AG09309 (cell line): ENCODE measurements at places on chromosomes 7 and 10.

- no peak for DNase-seq
Measured at GRCh38 chr7:39950473-39951225, 593 bp downstream of the CDK13 start.

GRCh38 chr10:113720386-113720785, 31.1 kb upstream of the PLEKHS1 start:
- DNase-seq = no peak

- DNase-seq = no peak
Measured at GRCh38 chr7:2803342-2803692, 40.8 kb downstream of the GNA12 start.

DNA sequence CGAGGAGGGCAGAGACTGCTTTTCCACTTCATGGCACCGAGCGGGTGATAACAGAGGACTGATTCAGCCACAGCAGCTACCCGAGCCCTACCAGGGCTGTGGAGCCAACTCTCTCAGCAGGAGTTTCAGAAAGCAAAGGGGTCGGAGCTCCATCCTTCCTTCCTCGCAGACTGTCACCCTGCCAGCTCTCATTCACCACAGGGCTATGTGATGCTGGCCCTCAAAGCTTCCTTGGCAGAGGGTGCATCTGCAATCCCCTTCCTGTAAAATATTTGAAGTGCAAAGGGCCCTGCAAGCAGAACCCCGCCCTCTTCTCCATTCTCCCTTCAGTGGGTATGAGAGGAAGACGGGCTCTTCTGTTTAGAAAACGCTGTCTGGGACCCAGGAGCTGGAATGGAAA, 105.3 kb upstream of the LYZL2 start:
- DNase-seq = no peak

DNA sequence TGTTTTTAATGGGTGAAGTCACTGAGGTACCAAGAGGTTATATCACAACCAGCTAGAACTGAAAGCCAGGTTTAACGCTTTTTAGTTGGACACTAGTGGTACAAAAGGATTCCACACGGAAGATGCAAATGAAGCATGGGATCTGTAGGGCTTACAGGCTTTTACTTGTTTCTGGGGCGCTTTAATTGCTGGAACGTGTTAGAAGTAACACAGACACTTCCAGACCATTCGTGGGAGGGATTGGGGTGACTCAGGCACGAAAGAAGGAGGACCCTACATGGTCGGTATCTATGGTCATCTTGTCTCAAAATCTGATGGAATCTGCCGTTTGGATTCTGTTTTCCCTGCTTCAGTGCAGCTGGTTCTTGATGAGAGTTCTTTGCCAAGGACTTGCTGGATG, 1.0 kb downstream of the YKT6 start:
- DNase-seq = no peak

GRCh38 chr7:51182636-51183166, 133.9 kb downstream of the COBL start:
- no peak for DNase-seq

DNA sequence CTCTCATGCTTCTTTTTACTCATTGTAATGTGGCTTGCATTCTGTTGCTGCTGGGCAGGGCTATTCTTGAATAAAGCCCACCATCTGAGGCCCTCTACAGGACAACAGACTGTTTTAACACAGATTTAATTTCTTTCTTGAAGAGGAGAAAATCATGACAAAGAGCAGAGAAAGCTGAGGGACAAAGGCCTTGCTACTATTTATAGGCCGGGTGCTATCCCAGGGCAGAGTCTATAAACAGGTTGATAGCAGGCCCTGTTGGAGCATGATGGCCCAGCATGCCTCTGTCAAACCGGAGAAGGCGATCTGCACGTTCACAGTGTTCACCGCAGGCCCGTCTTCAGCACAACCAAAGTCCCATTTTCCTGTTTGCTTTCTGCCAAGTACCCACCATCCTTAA, 3.0 kb downstream of the VIPR2 start:
- DNase-seq = no peak

- DNase-seq = no peak
Measured at GRCh38 chr10:132913559-132914115, 28.7 kb downstream of the CFAP46 start.

- no peak for DNase-seq
Measured at GRCh38 chr7:66206119-66206933, 1.2 kb downstream of the TPST1 start.

DNA sequence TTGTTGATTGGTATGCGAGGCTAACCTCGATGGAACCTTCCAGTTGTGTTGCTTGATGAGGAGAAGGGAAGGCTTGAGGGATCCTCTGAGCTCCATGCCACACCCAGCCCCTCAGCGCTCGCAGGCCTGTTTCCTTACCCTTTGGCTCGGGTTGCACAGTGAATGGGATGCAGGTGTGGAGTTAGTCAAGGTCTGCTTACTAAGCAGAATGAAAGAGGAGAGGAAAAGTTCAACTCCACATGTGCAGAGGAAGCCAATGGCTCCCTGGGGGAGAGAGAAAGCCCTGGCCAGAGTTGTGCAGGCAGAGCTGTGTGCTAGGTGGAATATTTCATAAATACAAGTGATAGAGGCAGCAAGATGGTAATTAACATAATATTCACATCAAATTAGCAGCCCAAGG, 85.5 kb downstream of the JCAD start:
- DNase-seq = no peak

- no peak for DNase-seq
Measured at GRCh38 chr7:45174966-45175765, 17.6 kb downstream of the RAMP3 start.

DNA sequence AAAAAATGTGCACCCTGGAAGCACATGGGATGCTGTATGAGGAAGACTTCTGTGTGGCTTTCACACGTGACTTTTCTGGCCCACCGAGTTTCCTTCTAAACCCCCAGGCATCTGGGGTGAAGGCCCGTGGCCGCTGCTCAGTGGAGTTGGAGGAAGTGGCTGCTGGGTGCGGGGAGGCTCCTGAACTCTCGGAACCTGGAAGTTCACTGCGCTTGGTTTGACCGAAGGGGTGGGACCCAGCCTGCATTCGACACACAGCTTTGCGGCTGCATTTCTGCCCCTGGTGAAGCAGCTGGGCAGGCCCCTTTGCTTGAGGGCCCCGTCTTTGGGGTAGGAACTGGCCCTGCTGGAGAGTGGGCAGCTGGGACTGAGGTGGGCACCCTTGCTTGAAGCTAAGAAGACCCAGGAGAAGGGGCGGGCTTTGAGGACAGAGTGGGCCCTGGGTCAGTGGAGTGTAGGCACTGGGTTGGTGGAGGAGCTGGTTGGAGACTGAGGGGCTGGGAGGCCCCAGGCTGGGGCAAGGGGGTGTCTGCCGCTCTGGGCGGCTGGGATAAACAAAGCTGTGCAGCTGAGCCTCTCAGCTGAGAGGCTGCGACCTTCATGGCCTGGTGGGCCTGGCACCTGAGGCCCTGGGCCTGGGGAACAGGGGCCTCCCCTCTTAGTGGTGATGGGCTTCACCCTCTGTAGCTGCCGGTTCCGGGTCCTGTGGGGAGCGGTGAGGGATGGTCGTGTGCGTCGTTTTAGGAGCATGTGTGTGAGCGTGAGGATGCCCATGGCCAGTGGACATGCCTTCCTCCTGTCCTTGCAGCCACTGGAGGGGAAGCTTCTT, 78.0 kb downstream of the INPP5A start:
- no peak for DNase-seq

GRCh38 chr7:46600340-46600739, 679.3 kb upstream of the IGFBP3 start:
- peak; percentile 77 for DNase-seq

- DNase-seq = no peak
Measured at GRCh38 chr10:97685395-97685958, 1.6 kb downstream of the AVPI1 start.

- DNase-seq = no peak
Measured at GRCh38 chr7:134022286-134022911, 104.7 kb upstream of the LRGUK start.

DNA sequence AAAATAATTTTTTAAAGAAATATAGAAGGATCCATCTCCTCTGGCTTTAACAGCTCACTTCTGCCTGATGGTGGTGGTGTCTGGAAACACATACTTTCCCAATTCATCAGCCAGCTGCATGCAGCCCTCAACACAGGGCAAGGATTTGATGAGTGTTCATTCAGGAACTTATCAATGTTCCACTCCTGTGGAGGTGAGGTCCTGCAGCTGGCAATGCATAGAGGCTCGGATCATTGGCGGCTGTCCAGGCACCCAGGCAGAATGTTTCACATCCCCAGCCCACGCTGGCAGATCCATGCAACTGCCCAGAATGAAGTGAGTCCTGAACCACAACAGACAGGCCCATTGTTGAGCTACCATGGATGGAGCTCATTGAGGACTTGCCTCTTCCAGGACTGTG, 55.2 kb upstream of the KCNMA1 start:
- DNase-seq = no peak

GRCh38 chr10:67114945-67115344, 189.1 kb downstream of the LRRTM3 start:
- no peak for DNase-seq

GRCh38 chr7:22482503-22482902, 17.5 kb downstream of the STEAP1B start:
- no peak for DNase-seq

DNA sequence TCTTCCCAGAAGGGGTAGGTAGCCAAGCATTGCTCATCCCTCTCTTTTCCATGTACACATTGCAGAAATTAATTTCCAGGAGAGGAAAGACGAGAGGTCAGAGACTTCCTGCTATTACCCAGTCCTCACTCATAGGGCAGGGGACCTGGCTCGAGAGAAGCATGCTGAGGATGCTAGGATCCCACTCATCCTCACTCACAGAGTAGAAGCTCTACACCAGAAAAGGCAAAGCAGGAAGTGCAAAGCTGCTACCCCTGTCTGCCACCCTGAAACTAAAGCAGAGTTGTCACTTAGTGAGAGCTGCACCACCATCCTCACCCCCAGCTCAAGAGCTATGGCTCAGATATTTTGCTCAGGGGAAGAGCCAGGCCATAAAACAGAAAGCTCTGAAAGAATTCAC, 9.9 kb downstream of the OR9A2 start:
- DNase-seq = no peak

GRCh38 chr10:118362103-118362502, 20.0 kb upstream of the FAM204A start:
- no peak for DNase-seq
